ENCODE measurements at places on chromosomes 4 and X.

DNA sequence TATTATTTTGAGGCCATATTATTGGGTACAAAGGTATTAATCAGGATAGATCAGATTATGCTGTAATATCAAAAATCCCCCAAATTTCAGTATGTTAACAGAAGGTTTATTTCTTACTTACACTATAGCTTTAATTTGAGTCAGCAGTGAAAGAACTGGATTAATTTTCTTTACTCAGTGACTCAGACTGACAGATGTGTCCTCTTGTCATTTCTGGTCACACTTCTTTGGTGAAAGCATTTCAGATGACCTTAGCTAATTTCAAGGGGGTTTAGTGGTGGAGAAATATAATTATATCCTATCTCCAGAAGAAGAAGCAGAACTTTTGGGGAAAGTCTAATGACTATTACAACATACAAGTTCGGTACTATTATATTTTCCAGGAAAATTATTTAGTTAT lies 12.4 kb downstream of the DDIT4L start:
- no peak for DNase-seq

GRCh38 chr4:40185830-40186664 lies 10.8 kb upstream of the RHOH start:
- DNase-seq = no peak

GRCh38 chr4:7398104-7398423 lies 36.7 kb downstream of the PSAPL1 start:
- DNase-seq = no peak

DNA sequence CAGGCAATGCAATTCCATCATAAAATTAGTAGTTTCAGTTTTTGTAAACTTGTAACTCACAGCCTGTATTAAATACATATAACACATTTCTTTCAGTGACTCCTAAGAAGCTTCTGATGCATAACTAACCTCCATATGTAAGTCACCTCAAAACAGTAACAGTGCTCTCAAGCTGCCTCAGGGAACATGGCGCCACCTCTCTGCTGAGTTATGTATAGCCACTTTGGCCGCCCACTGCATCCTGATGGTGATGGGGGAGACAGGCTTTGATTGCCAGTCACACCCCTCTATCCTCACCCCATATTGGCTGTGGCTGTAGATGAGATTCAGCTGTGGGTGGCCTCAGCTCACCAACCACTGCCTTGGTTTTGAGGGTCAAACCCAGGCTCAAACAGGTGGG lies 54.3 kb downstream of the LRBA start:
- no peak for DNase-seq

DNA sequence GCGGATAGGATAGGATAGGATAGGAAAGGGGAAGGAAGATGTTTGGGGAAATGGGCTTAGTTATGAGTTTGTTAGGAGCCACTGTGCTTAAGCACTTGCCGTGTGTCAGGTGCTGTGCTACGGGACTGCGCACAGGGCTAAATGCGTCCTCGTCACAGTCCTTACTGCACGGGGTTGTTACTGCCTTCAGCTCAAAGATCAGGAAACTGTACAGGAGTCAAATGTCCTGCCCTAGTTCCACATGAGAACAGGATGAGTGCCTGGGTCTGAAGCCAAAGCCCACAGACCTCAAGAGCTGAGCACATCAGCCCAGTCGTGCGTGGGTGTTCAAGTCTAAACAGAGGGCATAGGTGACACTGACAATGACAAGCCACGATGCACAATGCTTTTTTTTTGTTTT lies 15.0 kb downstream of the ACSL1 start:
- no peak for DNase-seq

- no peak for DNase-seq
Measured at GRCh38 chr4:67762086-67762485, 7.9 kb upstream of the GNRHR start.

DNA sequence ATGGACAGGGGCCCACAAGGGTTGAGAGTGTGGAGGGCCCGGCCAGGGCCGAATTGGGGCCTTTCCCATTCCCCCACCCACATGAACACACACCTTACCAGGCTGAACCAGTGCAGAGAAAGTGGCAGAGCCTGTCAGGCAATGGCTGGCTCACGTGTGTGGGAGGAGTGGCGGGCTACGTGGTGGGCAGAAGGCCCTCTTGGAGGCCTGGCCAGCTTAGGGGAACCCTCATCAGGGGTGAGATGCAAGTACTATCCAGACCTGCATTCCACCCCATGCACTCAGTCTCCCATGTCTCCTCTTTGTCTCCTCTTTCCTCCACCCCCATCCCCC lies 965 bp downstream of the TCEAL4 start:
- DNase-seq = no peak

DNA sequence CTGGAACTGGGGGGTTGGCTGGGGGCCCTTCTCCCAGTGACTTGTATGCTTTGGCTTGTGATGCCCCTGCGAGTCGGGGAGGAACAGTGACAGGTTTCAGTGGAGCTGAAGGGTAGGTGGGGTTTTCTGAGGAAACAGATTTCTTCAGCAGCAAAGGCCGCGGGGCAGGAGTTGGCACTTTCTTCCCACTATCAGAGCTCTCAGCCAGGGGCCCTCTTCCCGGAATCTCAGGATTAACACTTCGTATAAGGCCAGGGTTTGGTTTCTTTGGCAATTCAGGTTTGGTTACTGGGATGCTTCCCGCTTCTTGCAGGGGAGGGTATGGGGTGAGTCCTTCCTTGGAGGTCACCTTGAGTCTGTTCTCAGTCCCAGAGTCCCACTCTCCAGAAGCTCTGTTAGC lies 75.4 kb downstream of the RPS3A start:
- DNase-seq = no peak

GRCh38 chr4:90603540-90603939 lies 476.3 kb downstream of the CCSER1 start:
- no peak for DNase-seq

DNA sequence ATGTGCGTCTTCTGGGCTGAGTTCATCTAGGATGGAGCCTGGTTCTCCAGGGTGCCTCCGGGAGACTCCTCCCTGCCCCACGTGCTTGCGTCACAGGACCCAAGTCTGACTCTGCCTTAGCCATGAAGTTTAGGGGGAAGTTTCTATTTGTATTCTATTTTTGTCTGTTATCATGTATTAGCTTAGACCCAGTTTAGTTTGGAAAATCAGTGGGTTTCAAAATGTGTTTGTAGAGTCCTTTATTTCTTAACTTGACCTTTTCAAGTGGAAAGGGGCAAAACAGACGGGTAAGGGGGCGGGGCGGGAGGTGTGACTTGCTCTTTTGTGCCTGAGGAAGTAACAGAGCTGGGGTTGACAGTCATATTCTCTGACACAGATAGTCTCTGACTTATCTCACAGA lies 86.0 kb downstream of the HTT start:
- no peak for DNase-seq

DNA sequence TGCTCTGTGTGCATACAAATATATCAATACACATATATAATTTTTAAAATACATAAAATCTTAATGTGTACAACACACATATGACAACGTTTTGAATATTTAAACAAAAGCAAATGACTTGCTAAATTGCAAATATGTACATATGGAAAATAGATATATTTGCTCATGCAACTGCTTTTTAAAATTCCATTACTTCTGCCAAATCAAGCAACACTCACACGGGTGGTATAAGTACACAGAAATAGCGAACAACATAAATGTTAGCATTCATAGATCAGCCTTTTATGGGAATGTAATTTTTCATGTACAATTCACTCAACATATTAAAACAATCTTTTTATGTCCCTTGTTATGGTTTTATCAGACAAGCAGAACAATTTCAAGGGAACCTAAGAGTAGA lies 116.3 kb downstream of the DMD start:
- DNase-seq = no peak

GRCh38 chr4:102869569-102870197 lies 891 bp downstream of the CISD2 start:
- peak; percentile 19 for DNase-seq

DNA sequence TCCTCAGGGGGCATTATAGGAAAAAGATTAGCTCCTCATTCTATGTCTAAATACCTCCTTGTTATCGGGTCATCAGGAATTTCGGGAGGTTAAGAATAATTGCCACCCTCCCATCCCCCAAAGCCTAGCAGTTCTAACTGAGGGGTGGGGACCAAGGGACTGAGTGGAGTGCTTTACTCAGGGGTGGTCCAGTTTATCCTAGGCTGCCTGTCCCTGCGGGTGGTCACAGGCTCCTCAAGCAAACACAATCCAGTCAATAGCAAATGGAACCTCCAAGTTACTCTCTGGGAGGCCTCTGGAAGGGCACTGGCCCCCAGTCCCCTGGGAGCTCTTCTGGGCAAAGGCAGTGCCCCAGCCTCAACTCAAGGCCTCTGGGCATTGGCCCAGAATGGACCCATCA lies 6.7 kb downstream of the ELF4 start:
- DNase-seq = no peak

DNA sequence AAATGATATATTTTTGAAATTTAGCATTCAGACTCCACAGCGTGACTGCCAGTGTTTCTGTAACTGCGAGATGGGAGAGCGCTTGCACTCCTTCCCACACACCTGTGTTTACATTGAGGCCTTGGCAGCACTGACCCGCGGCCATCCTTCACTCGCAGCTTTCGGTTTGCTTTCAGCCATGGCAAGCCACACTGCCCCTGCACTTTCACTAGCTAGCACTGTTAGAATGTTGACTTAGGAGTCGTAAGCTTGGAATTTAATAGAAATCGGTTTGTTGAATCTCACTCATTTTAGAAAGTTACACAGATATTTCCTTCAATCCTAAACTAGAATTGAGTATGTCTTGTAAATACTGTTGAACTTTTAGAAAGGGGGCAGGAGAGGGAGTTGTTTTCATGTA lies 136.2 kb downstream of the CFAP299 start:
- no peak for DNase-seq

DNA sequence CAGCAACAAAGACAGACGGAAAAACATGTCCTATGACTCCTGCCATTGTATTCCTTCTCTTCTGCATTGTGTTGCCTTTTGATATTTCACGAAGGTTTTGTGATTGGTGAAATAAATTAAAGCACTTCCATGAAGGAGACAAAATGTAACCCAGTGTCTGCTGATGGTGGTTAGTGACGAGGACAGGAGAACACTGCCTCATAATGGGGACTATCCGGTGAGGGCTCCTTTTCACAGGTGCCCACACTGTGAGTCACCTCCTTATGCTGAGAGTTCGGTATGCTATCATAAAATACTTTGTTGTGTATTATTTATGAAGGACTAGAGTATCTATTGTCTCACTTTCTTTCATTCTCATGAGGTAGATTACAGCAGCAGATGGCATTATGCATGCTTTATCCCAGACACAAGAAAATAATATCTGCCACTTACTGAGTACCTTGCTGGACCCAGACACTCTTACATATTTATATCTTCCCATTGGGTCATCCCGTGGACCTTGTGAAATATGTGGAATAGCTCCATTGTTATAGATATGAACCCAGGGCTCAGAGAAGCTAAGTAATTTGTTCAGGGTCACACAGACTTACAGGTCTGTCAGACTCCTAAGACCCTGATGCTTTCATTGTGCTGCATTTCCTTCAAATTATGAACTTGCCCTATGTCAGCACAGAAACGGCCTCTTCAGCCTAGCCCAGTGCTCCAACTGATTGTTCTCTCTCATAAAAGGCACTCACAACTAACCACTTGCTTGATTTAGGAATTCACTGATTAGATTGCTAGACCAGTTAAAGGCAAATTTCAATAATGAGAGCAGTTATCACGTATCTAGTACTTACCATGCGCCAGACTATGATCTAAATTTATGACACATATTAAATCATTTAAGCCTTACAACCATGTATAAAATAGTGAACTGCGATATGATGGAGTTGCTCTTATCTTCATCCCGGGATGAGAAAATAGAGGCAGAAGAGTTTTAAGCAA lies 31.2 kb downstream of the PLS3 start:
- no peak for DNase-seq

- no peak for DNase-seq
Measured at GRCh38 chrX:103211012-103211715, 3.7 kb upstream of the BEX4 start.
